ENCODE measurements at places on chromosomes 3 and 15.

DNA sequence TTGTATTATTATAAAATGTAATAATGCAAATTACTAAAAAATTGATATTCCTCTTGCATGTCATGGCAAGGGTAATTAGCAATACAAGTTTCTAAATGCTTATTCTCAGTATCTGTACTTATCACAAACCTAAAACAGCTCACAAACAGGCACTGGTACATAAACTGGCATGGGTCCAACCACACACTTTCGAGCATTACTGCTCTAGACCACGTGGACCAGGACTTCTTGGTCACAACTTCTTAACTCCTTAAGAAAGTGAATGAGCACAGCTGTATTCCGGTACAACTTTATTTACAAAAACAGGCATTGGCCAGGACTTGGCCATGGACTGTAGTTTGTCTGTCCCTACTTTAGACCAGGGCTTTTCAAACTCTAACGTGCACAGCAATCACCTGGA is 173.3 kb downstream of the SUCLG2 start:
- DNase-seq: no peak

- DNase-seq: no peak
Observed at GRCh38 chr3:152355744-152356665, 87.3 kb downstream of the MBNL1 start.

- no peak for DNase-seq
Observed at GRCh38 chr3:94004301-94004910, 24.0 kb downstream of the STX19 start.

- DNase-seq: no peak
Observed at GRCh38 chr15:60382773-60383674, 14.8 kb downstream of the ANXA2 start.

DNA sequence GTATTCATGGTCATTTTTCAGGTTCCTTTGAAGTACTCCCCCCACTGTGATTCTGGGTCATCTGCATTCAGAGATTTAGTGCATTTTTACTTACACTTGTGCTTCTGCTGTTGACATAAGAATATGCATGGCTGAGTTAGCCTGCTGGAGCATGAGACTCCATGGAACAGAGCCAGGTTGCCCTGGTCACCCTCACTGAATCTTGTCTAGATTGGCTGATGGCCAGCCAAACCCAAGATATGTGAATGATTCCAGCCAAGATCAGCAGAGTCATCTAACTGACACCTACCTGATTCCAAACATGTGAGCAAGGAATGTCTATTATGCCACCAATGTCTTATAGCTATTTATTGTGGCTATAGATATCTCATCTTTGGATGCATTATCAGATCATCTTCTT is 25.1 kb downstream of the DTWD1 start:
- peak; percentile 2 for DNase-seq

DNA sequence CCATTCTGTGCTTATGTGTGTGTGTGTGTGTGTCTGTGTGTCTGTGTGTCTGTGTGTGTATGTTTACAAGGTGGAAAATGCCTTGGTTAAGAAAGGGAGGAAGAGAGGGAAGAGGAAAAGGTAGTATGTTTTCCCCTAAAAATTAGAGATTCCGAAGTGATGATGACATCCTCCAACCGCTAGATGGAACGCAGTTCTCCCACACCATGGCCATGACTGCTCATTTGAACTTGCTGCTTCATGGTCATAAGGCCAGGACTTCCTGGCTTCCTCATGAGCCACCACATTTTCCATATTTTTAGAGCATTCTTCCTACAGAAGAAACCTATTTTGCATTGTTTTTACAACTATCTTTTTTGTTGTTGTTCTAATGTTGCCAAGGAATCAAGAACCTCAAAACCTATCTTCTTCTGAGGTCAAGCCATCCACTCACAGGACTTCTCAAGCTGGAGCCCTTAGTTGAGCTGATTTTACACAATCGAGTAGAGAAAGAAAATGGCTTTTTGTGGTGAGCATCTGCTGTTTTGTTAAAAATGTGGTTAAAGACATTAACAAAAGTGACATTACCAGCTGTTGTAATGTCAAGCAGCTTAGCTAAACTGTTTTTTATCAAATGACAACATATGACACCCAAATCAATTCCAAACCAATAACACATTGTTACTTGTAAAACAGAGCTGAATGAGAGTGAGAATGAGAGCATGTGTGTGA is 1091.0 kb downstream of the FHIT start:
- no peak for DNase-seq

DNA sequence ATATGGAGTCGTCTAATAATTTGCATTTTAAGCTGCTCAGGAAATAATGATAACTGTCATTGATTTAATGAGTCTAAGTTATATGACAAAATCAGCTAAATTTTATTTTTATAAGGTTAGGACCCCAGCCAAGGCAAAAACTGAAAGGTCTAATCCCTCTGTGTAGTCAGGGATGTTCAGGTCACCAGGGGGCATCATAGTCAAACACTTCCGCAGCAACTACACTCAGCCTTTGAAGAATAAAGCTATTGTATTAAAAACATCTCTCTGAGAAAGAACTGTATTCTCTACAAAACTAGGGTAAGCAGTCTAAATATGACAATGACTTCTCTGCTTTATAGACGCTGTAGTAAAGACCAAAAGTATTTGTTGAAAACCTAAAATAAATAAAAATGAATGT is 15.0 kb downstream of the INTS14 start:
- DNase-seq: no peak

- no peak for DNase-seq
Observed at GRCh38 chr3:130895690-130896488, 2.0 kb downstream of the ATP2C1 start.

- no peak for DNase-seq
Observed at GRCh38 chr15:38864122-38864521, 299.5 kb upstream of the RASGRP1 start.

Measured in NCI-H187 treated with DMSO at 0.1 percent for 48 hours (cell line).